ENCODE measurements at places on chromosomes 3 and 15.

DNA sequence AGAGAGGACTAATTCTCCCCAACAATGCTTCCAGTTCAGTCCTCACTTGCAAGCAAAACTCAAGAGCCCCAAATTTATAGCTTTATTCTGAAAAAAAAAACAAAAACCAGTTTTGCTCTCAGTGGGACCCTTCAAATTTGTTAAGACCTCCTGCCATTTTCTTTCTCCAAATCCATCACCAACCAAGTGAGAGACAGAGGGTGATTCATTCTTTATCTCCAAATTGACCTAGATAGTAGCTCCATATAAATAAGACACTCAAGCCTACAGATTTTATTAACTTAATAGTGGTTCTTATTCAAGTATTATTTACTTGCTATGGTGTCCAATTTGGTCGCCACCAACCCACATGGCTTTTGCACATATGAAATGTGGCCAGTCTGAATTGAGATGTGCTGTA, 195.8 kb downstream of the RORA start:
- DNase-seq, result no peak

- DNase-seq, result no peak
These were observed 16.9 kb downstream of the CCR4 start for GRCh38 chr3:32968166-32968919.

GRCh38 chr15:72239652-72240051, 8.7 kb upstream of the PKM start:
- no peak for DNase-seq

DNA sequence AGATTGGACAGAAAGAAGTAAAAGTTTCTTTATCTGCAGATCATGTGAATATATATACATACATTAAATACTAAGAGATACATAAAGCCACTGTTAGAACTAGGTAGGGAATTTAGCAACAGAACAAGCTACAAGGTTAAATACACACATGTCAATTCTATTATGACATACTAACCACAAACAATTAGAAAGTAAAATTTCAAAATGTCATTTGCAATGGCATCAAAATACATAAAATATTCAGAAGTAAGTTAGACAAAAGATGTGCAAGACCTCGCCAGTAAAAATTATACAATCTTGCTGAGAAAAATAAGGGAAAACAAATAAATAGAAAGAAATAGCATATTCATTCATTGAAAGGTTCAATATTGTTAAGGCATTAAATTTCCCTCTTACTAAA, 200.0 kb upstream of the HES1 start:
- DNase-seq, result no peak

GRCh38 chr15:90938261-90938660, 3.2 kb downstream of the UNC45A start:
- no peak for DNase-seq

- DNase-seq, result no peak
These were observed 8.0 kb upstream of the MORC1 start for GRCh38 chr3:109125902-109126301.

Measured in IMR-90 (cell line).